Esophagus mucosa (tissue), 1 donor: ENCODE measurements at places on chromosomes 12 and 14. TPM values are rescaled to one million over a fixed set of nuclear protein-coding genes. Genes with fewer than 3 reads are reported as not detected.

DNA sequence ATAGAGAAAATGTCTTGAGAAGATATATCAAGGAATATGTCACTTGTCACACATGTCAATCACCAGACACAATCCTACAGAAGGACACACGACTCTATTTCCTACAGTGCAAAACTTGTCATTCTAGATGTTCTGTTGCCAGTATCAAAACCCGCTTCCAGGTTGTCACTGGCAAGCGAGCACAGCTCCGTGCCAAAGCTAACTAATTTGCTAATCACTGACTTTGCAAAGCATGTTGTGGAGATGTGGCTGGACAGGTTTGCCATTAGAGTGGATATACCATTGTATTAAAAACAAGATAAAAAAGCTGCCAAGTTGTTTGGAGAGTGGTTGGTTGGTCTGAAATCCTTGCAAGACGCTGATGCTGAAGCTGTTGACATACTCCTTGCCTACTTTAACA is 7.9 kb upstream of the SGPP1 start:
- ATAC-seq = no peak

- peak; percentile 18 for ATAC-seq
Measured at GRCh38 chr12:91127751-91128150, 16.5 kb upstream of the LUM start.

Gene TPH2
- total RNA-seq = not detected

DNA sequence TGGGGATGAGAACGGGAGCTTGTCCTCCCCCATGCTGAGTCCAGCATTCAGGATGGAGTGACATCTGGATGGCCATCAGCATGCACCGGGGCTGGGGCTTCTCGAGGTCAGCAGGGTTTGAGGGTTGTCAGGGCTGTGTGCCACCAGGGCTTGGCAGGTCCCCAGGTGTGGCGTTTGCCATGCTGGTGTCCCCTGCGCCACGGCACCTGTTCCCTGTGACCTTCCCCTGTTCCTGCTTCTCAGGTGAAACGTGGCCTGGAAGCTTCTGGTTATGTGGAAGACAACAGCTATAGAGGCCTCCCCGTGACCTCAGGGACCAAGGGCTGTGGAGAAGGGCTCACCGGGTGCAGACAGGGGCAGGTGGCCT is 152.4 kb downstream of the KIF26A start:
- no peak for ATAC-seq

Gene LRFN5
- 0.20 TPM for total RNA-seq

DNA sequence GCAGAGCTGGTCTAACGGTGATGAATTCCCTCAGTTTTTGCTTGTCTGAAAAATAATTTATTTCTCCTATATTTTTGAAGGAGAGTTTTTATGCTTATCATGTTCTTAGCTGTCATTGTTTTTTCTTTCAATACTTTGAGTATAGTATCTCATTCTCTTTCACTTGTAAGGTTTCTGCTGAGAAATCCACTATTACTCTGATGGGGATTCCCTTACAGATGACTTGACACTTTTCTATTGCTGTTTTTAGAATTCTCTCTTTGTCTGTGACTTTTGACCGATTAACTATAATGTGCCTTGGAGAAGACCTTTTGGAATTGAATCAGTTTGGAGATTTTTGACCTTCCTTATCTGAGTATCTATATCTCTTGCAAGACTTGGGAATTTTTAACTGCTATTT is 139.6 kb downstream of the PRKD1 start:
- ATAC-seq = no peak

Gene ARHGAP9
- total RNA-seq = 2.0 TPM

DNA sequence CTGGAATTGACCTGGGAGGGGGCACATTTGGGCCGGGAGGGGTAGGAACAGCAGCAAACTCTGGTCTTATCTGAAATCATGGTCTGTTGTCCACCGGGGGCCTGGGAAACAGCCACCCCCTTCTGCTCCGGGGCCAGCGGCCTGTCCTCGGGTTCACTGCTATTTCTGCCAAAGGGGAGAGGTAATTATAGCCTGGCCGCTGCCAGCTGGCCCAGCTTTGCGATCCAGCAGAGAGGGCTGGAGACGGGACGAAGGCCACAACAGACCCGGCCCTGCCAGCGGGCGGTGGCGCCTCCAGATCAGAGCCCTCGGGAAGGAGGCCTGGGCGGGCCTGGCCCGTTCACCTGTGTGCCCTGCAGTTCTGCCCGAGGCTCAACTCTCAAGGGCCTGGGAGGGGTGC is at the start of gene C14orf180:
Gene C14orf180 (plus strand): TSS at position 258 of the 400 bp plus-strand sequence. CDS start 6,667 bp downstream, outside the sequence.
- ATAC-seq = no peak

Gene SERPINA9
- 0.12 TPM for total RNA-seq

Gene ARHGEF25
- total RNA-seq = 1.5 TPM

DNA sequence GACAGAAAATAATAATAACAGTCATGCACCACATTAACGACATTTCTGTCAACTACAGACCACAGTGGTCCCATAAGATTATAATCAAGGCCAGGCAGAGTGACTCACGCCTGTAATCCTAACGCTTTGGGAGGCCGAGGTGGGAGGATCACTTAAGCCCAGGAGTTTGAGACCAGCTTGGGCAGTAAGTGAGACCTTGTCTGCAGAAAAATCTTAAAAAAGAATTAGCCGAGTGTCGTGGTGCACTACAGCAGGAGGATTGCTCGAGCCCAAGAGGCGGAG is 8.6 kb downstream of the NAB2 start:
- ATAC-seq = no peak

Gene CCDC197
- total RNA-seq = not detected

DNA sequence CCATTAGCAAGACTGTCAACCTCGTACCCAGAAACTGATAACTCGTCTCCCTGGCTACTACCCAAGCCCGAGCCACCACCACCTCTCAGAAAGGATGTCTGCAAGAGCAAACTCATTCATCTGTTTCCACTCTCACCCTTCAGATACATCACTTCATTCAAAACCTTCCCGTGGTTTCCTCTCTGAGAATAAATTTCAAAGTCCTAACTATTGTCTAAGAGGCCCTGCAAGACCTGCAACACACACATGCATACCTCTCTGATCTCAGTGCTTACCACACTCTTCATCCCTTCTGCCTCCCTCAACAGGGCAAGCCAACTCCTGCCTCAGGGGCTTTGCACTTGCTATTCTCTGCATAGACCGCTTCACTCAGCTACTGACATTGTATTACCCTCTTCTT is 40.6 kb downstream of the PPP1R13B start:
- ATAC-seq = no peak

DNA sequence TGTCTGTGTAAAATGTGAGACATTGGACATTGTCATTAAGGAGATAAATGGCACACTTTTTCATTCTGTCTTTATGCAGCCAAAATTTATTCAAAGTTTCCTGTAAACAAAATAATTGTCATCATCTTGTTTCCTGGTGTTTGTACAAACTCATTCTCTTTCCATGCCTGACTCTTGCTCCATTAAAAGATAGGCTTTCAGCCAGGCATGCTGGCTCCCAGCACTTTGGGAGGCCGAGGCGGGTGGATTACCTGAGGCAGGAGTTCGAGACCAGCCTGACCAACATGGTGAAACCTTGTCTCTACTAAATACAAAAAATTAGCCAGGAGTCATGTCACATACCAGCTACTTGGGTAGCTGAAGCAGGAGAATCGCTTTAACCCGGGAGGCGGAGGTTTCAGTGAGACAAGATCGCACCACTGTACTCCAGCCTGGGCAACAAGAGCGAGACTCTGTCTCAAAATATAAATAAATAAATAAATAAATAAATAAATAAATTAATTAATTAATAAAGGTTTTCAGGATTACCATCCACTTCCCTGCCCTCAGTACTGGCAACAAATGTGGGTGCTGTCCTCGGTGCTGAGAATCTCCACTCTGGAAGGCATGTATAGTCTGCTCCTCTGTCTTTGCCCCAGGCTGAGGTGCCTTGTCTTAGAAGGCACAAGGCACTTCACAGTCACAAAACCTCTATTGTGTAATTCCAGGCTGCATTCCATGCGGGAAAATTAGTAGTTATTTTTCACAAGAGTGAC is 83.2 kb downstream of the PAH start:
- no peak for ATAC-seq

GRCh38 chr14:79730953-79731352 is 480.4 kb downstream of the DIO2 start:
- no peak for ATAC-seq

DNA sequence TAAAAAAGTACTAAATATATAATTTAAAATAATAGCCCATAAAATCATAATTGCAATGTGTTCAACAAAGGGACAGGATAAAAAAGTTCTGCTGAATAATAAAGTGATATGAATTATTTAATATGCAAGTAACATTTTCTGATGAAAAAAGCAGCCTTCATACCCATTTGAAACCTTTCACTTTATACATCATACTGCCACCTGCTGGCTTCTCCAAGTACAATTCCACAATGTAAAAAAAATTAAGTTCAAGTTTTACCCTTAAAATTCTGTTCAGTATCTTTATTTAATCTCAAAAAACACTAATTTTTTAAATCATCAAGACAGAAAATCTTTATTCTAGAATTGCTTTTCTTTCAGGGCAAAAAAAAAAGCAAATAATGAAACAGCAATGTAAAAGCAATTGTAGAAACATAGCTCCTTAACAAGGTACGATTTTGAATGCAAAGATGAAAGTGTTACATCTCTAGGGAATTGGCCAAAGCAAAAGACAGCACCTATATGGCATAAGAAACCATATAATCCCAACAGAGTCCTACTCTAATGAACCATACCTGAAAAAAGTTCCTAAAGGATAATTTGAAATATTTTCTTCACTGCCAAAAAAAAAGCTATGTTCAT is 15.0 kb downstream of the MDM1 start:
- no peak for ATAC-seq

Gene FBXW8
- 8.0 TPM for total RNA-seq

GRCh38 chr12:28937196-28937595 is 211.9 kb upstream of the FAR2 start:
- no peak for ATAC-seq

DNA sequence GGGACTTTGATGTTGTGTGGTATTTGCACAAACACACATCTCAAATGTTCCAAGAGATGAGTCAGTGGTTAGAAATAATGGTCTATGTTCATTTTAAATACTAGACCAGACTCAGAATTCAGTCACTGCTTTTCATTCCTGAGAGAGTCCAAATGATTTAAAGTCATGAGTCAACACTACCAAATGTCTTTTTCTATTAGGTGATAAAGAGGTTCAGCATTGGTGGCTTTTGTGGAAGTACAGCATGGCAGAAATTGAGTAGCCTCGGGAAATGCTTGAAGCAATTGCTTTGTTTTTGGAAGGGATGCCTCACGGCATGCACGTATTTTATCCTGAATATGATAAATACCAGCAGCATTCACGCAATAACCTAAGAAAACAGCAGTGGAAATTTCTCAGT is 115.7 kb downstream of the DIO2 start:
- ATAC-seq = no peak

Gene EPS8
- total RNA-seq = 7.7 TPM

GRCh38 chr12:127712561-127712960 is 554.4 kb upstream of the TMEM132C start:
- ATAC-seq = no peak

DNA sequence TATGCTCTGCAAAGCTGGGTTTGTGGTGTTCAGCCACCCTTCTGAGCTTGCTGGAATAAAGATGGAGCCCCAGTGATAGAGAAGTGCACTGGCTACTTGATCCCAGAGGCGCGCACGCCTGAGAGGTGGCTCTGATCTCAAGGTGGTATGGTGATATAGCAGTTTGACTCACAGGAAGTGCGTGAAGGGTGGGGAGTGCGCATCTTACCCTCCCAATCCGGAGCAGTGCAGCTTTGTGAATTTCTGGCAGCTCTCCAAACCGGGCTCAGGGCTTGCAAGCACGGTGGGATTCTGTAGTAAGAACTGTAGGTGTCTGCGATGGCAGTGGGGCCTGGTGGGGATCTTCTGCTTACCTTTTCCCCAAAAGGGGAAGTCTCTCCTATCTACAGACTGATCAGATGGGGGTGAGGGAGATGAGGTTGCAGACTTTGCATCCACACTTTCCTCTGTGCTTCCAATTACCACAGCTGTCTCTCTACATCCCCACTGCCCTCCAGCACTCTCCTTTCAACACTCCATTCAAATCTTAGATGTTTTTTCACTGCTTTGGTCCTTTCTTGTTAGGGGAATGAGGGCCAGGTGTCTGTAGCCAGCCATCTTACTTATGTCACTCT is 197.4 kb upstream of the SLC38A2 start:
- no peak for ATAC-seq

Gene SLC7A7
- 1.4 TPM for total RNA-seq

Gene CDC42BPB
- 48.5 TPM for total RNA-seq

DNA sequence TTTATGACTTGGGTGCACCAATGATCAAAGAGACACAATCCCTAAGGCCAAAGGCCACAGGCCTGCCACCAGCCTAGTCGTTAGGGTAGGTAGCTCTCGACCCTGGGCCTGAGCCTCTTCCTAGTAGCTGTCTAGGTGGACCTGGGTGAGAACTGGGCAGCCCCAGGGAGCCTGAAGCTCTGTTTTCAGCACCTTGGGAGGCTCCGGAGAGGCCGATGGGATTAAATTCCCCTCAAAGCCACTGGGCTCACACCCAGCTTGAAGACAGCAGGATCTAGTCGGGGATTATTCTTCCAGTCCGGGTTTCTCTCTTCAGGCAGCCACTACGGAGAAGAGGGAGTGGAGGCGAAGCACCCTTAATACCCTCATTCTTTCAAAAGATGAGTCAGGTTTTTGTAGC is 79.8 kb downstream of the TMEM260 start:
- ATAC-seq = peak; percentile 22

Gene KRT74
- 0.12 TPM for total RNA-seq

DNA sequence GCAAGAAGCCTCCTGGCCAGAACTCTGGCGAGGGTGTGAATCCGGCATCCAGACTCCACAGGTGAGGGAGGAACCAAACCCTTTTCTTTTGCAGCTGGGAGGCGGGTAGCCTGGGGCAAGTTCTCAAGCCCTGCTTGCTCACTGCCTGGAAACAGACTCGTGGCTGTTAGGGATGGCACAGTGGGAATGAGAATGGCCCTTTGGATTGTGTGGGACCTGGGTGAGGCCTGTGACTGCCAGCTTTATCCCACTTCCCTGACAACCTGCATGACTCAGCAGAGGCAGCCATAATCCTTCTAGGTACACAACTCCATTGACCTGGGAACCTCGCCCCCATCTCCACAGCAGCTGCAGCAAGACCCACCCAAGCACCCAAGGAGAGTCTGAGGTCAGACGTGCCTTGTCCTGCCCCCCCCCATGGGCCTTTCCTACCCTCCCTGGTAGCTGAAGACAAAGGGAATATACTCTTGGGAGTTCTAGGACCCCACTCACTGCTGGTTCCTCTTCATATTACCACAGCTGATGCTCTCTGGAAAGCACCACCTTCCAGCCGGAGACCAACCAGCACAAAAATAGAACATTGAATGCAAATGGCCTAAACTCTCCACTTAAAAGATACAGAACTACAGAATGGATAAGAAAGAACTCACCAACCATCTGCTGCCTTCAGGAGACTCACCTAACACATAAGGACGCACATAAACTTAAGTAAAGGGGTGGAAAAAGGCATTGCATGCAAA is 5.1 kb upstream of the GPR33 start:
- peak; percentile 85 for ATAC-seq

Gene BICDL1
- 32.6 TPM for total RNA-seq

DNA sequence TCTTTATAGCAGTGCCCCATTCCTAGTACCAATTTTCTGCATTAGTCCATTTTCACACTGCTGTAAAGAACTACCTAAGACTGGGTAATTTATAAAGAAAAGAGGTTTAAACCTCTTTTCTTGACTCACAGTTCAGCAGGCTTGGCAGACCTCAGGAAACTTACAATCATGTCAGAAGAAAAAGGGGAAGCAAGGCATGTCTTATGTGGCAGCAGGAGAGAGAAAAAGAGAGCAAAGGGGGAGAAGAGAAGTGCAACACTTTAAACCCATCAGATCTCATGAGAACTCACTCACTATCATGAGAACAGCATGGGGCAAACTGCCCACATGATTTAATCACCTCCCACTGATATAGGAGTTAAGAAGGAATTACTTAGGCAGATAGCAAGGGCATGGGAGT is 101.6 kb upstream of the PLEKHG7 start:
- no peak for ATAC-seq

Gene CCDC198
- total RNA-seq = not detected

GRCh38 chr12:52871291-52872039 is 22.7 kb upstream of the KRT78 start:
- peak; percentile 76 for ATAC-seq
